Right ventricle myocardium superior (tissue), 1 donor: ENCODE measurements at places on chromosomes 11 and 22. TPM values are rescaled to one million over a fixed set of nuclear protein-coding genes. Genes with fewer than 3 reads are reported as not detected.

DNA sequence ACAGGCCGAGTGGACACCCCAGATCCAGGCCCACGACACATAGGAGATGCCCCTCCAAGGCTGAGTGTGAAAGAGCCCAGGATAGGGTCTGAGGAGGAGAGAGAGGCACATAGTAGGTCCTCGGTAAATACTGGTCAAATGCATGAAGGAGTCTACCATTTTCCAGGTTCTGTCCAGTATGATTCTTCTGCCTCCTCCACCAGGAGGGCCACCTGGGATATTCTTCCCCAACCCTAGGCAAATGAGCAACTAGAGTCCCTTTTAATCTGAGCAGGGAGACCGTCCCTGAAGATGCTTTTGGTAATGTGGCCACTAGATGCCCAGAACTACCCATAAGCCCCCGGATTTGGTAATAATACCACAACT is 6.7 kb downstream of the PDGFB start:
- DNase-seq, result no peak

RTN4RL2 gene
- total RNA-seq, result 1.9 TPM

- DNase-seq, result no peak
Measured at GRCh38 chr11:129388824-129389223, 13.2 kb downstream of the BARX2 start.

SNX19 gene
- 53.4 TPM for total RNA-seq

NXPE2 gene
- total RNA-seq, result not detected

GRCh38 chr11:117786135-117786870 is 10.7 kb downstream of the DSCAML1 start:
- no peak for DNase-seq

DNA sequence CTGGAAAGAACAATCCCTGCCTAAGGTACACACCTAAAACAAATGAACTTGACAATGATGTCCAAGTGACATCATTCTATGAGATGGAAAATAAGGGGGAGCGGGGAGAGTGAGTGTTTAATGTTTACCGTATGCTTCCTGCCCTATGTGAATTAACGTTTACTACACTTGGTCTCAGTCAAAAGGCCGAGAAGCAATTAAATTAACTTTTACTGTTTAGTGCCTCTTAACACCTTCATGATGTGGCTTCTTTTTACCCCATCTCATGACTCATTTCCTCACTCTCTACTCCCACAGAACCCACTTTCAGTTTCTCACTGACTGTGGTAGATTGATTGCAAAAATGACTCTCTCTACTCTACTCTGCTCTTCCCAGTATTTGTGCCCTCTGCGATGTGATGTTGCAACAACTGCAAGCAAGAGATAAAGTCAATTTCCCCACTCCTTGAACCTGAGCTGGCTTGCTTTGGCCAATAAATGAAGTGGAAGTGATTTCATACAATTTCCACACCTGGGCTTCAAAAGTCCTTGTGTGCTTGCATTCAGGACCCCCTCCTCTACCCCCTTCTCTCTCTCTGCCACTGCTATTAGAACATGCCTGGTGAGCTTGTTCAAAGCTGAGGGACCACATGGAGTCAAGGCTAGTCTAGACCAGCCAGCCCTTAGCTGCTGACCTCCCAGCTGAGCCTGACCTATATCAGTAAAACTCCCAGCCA is 11.6 kb upstream of the ALKBH3 start:
- no peak for DNase-seq

LMNTD2 gene
- total RNA-seq, result 0.22 TPM

CACNA1I gene
- total RNA-seq, result 0.03 TPM

DNHD1 gene
- 4.2 TPM for total RNA-seq

NLRP10 gene
- total RNA-seq, result not detected

DNA sequence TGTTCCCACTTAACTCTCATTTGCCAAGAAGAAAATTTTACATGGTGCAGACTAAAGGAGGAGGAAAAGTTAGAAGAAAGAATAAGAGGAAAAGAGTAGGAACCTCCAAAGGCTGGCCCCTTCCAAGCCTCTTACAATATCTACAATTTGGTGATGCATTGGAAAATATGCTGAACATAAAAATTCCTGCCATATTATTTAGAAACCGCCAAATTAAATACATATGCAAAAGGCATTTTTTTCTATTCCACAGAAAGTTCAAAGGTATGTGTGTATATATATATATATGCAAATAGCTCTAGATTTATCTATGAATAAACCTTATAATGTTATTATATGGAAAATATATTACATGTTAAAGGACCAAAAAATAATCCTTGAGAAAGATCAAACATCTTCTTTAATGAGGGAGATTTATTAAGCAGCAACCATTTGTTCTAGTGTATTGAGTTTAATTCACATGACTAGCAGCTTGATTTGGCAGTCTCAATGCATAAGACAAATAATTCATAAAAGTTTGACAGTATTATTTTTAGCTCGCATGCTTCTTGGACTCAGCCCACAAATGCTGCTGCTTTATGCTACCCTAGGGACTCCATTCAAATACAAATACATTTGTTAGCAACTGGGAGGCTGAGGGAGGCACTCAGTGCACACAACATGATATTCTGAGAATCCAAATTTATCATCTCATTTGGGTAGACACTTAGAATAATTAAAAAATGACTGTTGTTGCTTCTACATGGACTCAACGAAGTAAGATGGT is 184.9 kb downstream of the SBF2 start:
- no peak for DNase-seq

- no peak for DNase-seq
Measured at GRCh38 chr11:100816823-100817222, 129.7 kb downstream of the ARHGAP42 start.

DNA sequence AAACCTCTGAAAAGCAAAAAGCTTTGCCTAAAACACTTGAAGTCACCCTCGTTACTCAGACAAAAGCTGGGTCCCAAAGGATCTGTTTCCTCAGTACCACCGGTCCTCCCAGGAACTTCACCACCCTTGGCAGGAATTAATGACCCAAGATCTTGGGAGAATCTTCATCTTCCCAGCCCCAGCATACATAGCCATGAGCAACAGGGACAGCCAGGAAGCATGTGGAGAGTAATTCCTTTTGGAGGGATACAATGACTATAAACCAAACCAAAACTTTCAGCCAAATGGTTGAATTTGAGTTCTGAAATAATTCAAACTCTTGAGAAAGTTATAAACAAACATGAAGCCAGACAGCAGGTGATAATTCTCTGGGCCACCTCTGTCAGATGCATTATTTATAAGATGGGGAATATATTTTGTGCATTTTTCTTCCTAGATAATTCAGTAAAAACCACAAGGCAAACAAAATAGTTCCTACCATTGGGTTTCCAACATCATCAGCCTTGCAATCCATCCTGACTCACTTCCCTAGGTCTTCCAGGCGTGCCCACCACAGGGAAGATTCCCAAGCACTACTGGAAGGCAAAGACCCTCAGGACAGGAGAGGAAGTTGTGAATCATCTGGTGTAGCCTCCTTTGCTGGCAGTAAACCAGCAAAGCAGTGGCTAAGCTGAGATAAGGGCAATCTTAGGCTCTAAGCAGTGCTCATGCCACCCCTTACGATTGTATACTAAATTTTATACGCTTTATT is 71.7 kb upstream of the DRD2 start:
- no peak for DNase-seq

DNA sequence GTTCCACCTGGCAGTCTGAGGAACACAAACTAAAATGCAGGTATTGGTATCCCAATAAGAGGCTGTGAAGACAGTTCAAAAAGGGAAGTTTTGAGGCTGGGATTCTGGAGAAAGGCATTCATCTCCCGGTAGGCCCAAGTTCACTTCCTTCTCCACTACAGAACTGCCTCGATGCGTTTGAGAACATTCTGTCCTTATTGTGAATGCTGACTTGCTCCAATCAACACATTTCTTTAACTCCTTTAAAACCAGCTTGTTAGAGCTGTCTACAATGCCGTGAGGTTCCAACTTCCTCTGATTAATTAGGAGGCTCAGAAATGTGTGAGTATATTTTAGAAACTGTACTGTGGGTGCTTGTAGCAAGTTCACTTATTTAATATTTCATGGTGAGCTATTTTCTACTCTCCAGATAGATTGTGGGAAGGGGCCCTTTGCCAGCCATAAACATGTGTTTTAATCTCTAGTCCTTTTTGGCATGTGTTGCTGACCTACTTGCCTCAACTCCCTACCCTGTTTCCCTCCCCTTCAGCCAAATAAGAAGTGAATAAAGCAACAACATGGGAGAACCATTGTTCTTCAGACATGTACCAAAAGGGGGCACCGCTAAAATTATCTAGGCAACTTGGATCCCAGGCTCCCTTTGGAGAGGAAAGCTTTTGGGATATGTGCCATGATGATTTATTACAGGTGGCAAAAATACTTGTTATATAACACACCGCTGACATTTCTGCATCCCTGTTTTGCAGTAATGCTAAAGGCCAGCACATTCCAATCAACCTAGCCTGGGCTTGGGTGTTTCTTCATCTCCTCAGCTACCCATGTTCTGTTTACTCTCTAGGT is 245.6 kb downstream of the BLID start:
- no peak for DNase-seq

DNA sequence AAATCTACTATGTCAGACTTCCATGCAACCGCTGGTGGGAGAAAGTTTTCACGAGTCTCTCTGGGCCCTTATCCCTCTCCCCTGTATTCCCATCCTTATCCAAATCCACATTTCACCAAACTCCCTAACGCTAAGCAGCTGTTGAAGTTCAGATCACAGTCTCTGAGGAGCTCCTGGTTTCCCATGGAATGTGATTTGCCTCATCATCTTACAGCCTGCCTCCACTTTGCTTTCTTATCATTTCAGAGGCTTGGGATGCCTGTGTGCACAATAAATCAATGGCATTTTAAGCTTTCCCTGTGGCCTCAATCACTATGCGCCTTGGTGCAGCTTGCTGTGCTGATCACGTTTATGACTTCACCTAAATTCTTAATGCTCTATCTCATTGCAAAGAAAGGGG is 352.4 kb upstream of the FAT3 start:
- no peak for DNase-seq

GRCh38 chr11:17573526-17573925 is 26.5 kb downstream of the OTOG start:
- peak; percentile 27 for DNase-seq

GRCh38 chr11:60305906-60306619 is 21.0 kb upstream of the MS4A6E start:
- DNase-seq, result no peak
